GM10248 (cell line): ENCODE measurements at places on chromosomes 3 and 15.
A peak's percentile ranks its signal among the peaks of the same experiment; 100 is the strongest.

DNA sequence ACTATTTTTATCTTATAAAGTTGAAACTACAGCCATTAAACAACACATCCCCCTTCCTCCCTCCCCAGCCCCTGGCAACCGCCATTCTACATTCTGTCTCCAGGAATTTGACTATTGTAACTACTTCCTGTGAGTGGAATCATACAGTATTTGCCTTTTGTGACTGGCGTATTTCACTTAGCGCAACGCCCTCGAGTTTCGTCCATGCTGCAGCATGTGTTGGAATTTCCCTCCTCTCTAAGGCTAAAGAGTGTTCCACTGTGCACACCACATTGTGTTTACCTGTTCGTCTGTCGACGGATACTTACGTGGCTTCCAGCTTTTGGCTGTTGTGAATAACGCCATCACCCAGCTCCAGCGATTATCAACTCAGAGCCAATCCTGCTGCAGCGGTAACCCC lies 52.0 kb upstream of the DLG1 start:
- DNase-seq, result no peak

- no peak for DNase-seq
Observed at GRCh38 chr3:127637546-127637945, 8.6 kb downstream of the PODXL2 start.

GRCh38 chr15:86515625-86516024 lies 436.0 kb downstream of the AGBL1 start:
- DNase-seq, result no peak

DNA sequence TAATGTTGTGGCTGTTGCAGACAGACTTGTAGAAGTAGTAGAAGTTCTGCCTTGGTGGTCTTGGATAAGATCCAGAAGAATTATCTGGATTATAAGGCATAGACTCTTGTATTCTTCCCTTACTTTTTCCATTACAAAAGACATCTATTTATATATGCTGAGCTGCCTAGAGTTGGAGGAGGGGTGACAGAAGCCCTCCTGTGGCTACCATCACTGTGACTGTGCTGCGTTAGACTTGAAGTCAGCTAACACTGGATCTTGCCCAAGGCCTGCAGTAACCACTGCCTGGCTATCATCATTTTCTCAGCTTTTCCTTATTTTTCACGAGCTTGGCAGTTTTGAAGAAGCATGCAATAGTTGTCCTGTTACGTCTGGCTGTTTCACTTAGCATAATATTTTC lies 684.8 kb upstream of the BCHE start:
- no peak for DNase-seq

- DNase-seq, result no peak
Observed at GRCh38 chr3:113266738-113267137, 55.4 kb downstream of the BOC start.

DNA sequence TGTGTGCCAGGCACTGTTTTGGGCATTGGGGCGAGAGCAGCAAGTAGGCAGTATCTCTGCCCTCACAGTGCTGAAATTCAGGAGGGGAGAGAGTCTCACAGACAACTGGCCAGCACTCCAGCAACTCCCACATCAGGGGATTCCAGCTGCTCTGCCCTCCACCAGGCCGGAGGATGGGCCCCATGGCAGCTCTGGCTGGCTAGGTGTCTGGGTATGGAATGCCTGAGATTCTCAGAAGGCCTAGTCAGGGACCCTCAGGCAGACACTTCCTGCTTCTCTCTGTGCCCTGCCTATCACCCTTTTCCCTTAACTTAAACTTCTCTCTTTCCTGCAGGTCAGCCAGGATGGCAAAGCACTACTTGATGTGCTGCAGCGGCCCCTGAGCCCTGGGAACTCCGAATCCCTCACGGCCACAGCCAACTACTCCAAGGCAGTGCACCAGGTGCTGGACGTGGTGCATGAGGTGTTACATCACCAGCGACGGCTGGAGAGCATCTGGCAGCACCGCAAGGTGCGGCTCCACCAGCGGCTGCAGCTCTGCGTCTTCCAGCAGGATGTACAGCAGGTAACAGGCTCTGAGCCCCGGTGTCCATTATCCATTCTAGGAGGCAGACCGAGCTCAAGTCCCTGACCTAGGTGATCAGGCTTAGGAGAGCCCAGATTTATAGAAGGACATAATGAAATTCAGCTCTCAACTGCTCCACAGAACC lies 342.2 kb upstream of the ROPN1 start:
- DNase-seq, result no peak

DNA sequence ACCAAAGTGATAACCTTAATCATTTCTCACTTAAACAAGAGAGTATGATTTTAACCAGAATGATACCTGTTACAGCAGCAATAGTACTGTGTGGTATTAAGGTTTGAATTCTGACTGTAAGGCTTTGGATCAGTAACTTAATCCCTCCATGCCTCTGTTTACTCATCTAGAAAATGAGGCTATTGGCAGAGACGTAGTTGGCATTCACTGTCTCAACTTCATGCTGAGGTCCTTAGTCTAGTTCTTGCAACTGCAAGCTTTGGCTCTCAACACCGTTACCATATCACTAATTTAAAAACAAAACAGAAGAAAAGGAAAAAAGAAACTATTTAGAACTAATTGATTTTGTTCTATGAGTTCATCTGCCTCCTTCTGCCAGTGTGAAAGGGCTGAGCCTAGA lies 875.4 kb downstream of the MCTP2 start:
- no peak for DNase-seq

GRCh38 chr3:105493305-105493892 lies 126.7 kb downstream of the ALCAM start:
- DNase-seq, result no peak

DNA sequence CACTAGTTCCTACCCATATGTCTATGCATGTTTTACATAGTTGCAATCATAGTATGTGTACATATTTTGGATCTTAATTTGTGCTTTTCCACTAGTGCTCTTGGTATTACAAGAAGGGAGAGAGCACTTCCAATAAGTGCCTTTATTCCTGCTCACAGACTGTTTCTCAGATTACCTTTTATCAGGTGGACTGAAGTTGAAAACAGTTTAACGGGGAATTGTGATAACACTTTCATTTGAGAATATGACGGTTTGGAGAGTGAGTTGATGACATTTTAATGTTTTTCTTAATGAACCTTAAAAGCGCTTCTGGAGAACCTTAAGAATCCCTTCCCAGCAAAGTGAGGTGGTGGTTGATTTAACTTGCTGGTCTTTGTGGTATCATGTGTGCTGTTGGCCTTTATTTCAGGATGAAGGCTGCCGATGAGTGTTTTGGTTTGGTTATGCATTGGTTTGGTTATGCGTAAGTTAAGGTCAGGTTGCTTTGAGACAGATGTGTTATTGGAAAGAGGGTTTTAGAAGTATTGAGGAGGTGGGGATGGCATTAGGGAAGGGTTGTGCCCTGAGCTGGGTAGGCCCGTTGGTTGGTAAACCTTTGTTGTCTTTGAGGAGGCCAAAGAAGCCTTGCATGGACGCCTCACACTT lies 2.8 kb downstream of the EDEM1 start:
- no peak for DNase-seq

GRCh38 chr3:157067114-157067513 lies 92.8 kb downstream of the CCNL1 start:
- DNase-seq, result no peak

- no peak for DNase-seq
Observed at GRCh38 chr3:106036696-106037095, 167.9 kb upstream of the CBLB start.

GRCh38 chr3:23735535-23736326 lies 70.0 kb upstream of the UBE2E1 start:
- no peak for DNase-seq

GRCh38 chr3:177694316-177694715 lies 497.0 kb upstream of the TBL1XR1 start:
- DNase-seq, result no peak

GRCh38 chr15:87416591-87417257 lies 839.8 kb downstream of the NTRK3 start:
- DNase-seq, result no peak

DNA sequence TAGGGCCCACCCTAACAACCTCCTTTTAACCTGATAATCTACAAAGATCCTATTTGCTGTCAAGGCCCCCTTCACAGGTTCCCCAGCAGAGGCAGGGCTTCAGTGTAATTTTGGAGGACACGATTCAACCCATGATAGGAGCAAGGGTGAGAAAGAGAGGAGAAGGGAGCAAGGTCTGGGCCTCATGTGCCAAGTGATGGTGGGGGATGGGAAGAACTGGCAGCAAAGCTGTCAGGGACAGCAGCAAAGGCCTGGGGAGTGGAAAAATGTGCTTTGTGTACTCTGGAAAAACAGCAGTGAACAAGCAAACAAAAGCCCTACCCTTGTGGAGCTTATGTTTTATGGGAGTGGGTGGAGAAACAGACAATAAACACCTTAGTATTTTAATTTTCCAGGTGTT lies 2.7 kb upstream of the GALNT15 start:
- no peak for DNase-seq

DNA sequence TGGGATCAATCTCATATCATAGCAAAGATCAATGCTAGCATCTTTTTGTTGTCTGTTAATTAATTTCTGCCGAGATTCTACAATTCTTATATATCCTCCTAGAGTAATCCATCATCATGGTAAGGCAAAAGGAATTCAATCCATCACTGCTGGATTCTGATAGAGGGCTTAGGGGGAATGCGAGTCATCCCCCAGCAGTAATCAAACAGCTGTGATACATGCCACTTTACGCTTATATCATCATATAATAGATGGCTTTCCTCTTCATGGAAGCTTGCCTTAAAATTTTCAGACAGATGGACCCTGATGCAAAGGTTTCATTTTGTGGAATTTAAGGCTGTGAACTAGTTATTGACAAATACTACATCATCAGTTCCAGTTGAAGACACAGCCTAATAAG lies 645.9 kb downstream of the CADM2 start:
- DNase-seq, result no peak

- DNase-seq, result no peak
Observed at GRCh38 chr3:45060165-45060892, 34.2 kb downstream of the CLEC3B start.

- DNase-seq, result peak; percentile 47
Observed at GRCh38 chr15:78988361-78988911, 43.6 kb upstream of the CTSH start.

DNA sequence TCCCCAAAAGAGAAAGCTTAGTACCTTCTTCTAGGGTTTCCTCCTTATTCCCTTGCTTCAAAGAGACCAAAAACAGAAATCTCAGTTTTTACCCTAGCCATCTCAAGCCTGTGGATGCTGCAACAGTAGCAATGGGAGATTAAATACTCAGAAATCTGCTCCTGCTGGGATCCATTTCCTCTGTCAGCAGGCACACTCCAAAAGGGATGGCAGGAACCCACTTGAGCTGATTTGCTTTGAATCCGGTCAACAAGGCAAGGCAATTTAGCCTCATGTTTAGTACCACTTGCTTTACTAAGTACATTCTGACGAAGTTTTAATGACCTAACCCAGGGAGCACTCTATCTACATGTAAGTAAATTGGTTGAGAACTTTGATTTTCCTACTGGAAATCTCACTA lies 590.0 kb upstream of the ADAMTS9 start:
- DNase-seq, result no peak

DNA sequence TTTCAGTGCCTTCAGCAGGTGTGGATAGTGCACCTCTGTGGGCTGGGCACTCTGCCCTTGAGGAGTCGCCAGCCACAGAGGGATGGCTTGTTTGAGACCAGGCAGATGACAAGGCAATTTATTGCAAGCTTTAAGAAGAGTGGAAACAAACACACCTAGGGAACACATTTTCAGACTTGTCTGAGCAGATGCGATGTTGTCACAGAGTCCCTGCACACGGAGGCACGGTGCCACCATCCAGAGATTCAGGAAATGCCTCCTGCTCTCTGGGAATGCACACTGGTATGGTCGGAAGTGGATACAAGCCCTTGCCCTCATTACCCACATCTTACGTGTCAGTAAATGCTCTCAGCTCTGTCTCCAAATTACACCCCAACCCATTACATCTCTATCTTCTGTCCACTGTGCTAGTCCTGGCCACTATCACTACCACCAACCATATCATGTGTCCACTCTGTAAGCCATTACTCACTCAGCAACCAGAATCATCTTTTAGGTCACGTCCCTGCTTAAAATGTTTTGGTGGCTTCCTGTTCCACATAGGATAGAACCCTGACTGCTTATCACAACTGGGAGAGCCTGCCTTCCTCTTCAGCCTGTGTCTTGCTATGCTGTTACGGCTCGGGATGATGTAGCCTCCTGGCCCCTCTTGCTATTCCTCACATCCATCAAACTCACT lies 196.9 kb downstream of the SLCO3A1 start:
- no peak for DNase-seq

DNA sequence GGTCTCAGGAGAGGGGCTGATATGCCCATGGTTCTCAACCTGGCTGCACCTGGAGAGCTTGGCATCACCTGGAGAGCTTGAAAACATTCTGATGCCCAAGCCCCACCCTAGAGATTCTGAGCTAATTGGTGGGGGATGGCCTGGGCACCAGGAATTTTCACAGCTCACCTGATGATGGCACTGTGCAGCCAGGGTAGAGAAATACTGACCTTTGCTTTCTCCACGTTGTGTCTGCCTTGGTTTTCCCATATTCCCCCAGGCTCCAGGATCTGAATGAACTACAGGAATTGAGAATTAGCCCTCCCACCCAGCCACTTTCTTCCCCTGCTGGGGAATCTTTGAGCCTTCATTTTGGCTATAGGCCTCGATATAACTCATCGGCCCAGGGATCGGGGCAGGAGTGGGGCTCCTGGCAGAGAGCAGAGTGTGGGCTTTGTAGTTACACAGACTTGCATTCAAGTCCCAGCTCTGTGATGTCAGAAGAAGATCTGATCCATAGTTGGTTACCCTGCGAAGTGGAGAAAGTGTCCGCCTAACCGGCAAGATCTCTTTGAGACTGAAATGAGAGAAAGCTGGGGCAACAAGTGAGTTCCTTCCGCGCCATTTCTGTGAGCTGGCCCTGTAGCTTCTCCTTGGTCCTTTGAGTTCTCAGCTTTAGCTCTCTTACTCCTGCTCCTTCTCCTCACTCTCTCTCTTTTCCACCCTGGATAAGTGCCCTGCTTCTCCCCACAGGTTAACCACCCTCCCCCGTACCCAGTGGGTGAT lies 33.1 kb upstream of the UBE2Q2 start:
- peak; percentile 40 for DNase-seq

DNA sequence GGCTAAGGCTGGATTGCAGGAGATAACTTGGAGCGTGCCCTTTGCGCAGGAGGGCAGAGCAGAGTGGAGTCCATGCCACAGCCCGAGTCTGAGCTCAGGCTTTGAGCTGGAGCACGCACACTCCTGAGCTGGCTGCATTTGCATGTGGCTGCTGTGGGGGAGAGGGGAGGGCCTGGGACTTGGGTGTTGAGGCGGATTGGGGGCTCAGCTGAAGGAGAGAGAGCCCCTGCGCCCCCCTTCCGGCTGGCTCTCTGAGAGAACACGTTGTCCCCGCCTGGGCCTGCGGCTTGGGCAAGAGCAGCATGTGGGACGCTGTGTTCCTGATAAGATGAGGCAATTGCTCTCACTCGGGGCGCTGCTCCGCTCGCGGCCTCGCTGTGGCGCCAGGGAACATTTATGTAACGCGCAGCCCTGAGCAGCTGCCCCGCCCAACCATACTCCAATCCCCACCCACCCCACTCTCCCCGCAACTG lies 39.1 kb downstream of the KLF13 start:
- DNase-seq, result peak; percentile 79

DNA sequence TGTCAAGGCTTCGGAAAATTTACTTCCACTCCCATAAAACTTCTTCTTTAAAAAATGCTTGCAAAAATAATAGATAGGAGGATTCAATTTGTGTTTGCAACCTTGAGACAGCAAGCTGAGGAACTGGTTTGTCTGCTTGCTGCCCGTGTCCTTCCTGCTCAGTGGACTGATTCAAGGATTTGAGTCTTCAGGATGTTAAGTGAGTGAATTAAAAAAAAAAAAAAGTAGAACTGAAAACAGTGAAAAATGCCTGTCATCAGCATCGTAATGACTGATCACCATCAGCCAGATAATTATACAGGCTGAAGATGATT lies 453.7 kb downstream of the FGF12 start:
- no peak for DNase-seq

- DNase-seq, result no peak
Observed at GRCh38 chr3:174457758-174458157, 401.4 kb upstream of the NAALADL2 start.
